ENCODE measurements at places on chromosomes 5 and 9.

DNA sequence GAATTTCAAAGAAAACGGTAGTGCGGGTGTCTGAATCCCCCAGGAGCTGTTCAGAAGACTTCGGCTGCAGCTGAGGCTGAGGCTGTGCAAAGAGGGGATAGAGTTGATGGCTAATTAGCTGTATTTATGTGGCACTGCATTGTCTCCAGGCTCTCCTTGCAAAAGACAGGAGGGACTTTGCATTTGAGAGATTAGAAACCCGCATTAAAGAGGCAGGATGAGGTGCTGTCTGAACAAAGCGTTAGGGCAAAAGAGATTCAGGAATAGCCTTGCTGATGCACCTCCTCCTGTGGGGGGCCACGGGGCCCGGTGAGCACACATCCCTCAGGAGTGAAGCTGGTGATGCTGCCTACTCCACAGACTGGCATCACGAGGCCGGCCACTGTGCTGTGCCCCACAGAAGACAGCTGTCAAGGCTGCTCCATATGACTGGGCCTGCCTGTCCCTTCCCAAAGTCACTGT lies 343.6 kb upstream of the DAP start:
- DNase-seq: no peak

DNA sequence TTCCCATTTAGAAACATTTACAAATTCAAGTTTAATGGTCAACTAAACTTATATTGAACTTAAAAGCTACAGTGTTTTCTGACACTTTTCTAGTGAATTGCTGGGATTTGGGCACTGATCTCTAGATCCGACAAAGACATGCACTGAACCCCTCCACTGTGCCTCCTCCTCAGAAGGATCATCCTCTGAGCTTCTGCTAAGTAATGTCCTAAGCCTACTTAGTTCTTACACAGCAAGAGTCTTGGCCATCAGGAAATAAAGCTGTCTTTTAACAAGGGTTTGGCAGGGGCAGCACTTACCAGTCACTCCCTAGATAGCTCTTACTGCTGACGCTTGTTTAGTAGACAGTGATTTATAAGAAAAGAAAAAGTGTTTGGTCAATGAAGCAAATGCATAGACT lies 50.5 kb downstream of the FAM81B start:
- DNase-seq: no peak

DNA sequence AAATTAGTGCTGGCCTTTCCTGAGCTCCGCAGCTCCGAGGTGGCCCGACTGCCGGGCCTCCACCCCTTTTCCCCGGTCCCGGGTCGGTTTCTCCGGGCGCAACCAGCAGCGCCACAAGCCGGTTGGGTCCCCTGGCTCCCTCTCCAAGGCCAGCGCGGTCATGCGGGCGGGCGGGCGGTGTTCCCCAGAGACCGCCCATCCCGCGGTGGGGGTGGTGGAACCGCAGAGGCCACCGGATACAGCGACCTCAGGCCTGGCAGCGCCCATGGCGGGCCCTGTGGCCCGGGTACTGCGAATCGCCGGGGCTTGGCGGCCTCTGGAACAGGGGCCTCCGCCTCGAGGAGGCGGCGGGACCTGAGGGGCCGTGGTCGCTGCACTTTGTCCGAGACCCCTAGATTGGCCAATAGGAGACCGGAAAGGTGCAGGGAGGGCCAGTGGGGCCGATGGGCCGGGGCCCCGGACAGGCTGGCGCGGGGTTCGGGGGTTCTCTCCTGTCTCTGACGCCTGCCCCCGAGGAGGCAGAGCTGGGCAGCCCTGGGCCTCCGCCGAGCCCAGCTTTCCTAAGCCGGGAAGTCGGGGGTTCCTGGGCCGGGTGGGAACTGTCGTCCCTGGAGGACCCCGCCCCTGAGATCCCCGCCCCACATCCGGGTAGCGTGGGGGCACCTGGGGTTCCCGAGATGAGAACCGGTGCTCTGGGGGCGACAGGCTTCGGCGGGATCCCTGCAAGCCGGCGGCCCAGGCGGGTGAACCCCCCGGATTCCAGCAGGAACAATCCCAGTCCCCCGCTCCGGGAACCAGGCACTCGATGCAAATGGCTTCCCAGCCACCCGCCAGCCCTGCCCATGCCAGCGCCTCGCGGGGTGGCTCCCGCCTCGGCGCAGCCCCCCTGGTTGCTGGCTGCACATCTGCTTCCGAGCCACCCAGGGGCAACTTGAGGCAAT lies 293.9 kb downstream of the ZSWIM6 start:
- DNase-seq: peak; percentile 16

DNA sequence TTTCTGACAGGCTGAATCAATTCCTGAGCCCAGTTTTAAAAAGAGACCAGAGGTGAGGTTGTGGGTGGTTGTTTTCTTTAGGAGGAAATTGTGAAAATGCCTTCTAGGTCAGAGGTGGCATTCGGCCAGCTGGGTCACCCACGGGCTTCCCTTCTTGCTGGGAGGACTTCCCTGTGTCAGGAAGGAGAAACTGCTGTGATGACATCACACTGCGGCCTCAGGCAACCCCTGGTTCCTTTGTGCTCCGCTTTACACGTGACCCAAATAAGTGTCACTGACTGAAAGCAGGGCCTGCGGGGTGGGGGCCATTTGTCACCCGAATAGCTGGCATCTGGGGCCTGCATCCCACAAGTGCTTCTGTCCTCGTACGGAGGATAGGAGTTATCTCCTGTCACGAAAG lies 39.7 kb downstream of the FABP6 start:
- no peak for DNase-seq

DNA sequence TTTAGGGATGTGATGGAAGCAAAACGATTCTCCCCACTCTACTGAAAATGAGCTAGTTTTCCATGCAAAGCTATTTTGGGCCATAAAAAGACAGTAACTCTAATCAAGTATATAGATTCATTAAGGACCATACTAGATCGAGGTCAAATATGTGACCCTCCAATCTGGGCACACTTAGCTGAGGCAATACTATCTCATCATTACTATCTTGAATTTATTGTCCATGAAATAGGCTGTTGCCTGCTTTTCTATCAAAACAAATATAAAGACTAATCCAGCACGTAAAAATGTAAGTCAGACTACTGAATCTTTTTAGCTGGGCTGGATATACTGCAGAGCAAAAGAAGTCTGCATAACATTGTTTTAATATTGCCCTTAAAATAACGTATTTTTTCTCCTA lies 943.1 kb downstream of the NR2F1-AS1 start:
- no peak for DNase-seq

DNA sequence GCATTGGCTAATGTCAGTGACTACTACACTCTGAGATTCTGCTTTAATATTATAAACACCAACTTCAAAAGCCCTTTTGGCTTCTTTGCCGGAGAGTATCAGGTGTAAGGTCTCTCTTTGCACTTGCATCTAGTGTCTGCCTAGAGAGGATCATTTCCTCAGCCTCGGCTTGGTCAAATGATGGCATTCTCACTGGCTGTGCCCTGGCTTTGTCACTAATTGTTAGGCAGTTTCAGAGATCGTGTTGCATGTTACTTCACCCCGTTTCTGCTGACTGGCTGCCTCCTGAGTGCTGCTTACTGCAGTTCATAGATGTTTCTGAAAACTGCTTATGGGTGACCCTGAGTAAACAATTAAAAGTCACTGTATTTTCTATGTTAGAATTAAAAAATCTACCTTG lies 48.8 kb downstream of the SLC1A3 start:
- no peak for DNase-seq

DNA sequence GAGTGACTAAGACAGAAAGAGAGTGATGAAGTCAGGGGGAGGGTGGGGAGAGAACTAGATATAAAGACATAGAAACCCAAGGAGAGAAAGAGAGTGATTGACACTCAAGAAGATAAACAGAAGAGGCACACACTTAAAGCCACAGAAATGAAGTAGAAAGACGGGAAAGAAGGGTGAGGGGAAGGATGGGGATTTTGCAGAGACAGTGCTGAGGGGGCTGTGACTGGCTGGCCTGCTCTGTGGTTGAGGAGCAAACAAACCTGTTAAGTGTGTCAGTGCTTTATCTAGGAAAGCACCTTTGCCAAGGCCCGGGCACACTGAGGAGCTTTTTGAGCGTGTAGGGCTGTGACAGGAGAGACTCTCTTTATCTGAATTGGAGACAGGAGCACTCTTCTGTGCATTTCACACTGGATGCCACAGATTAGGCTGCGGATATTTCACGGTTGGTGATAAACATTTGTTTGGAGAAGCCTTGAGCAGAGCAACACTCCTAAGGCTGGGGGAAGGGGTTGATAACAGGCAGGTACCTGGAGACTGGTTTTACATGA lies 109.1 kb downstream of the DOCK2 start:
- DNase-seq: no peak

GRCh38 chr9:120895951-120896350 lies 19.0 kb upstream of the PHF19 start:
- no peak for DNase-seq

- DNase-seq: no peak
Observed at GRCh38 chr5:171823269-171823668, 37.7 kb downstream of the SMIM23 start.

GRCh38 chr5:149364719-149365118 lies 6.9 kb downstream of the PCYOX1L start:
- no peak for DNase-seq

DNA sequence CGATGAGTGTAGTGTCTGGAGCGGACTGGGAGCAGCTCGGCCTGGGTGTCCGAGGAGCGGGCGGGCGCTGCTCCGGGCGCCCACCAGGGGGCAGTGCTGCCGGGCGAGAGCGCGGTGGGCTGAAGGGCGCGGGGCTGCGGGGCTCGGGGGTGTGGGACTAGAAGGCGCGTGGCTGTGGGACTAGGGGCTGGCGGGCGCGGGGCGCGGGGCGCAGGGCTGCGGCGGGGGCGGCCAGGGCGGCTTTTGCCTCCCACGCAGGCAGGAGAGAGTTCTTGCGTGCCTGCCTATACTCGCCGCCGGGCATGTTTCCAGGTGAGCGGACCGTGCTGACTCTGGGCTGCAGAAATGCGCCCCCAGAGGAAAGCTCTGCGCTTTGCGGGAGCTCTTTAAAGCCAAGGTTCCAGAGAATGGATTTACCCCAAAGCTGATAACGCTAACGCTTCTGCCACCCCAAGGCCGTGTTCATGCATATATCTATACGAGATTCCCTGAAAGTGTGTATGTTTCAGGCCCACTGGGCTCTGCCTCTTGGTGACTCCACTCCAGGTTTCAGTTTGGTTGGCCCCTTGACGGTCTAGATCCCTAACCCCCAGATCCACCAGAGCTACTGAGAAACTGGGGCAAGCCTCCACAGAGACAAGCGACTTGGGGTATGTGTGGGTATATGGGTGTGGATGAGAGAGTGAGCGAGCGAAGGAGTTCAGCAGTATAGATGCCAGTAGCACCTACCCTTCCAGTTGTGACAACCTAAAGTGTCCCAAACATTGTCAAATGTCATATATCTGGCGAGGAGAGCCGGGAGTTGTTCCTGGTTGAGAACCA lies 56.2 kb downstream of the ACER2 start:
- DNase-seq: peak; percentile 70

- DNase-seq: no peak
Observed at GRCh38 chr5:142881076-142881783, 111.1 kb downstream of the ARHGAP26 start.

GRCh38 chr5:112625689-112626438 lies 111.8 kb upstream of the APC start:
- DNase-seq: no peak

DNA sequence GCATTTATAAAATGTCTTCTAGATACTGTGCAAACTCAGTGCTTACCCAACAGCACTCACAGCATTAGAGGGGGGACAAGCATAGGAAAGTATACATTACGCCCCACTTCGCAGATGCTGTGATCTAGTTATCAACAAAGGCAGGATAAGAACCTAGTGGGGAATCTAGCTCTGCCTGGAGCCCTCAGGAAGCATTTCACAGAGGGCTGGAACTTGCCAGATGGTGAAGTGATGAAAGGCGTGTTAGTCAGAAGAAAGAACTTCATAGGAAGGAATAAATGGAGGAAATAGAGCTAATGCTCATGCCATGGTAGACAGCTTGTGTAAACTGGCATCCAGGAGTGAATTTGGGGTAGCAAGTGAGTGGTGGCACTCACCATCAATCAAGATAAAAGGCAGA lies 25.8 kb downstream of the DIRAS2 start:
- no peak for DNase-seq

DNA sequence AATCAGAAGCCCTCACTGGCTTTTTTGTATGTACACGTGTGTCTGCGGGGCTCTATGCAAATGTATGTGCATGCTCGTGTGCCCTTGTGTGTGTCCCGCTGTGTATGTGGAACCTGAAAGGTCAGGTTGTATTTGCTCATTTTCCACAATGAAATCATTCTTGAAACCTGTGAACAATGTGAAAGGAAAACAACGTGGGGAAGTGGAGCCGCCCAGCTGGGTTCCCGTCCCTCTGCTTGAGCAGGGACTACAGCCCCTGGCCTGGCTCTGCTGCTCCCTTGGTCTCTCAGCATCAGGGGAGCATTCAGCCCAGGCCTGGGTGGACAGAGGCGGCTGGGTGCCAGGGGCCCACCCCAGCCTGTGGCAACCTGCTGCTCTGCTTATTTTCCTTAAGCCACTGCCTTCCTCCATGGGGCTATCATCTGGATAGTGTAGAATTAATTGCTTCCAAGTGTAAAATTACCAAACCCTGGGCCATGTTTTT lies 3.0 kb downstream of the ECSCR start:
- DNase-seq: peak; percentile 62

DNA sequence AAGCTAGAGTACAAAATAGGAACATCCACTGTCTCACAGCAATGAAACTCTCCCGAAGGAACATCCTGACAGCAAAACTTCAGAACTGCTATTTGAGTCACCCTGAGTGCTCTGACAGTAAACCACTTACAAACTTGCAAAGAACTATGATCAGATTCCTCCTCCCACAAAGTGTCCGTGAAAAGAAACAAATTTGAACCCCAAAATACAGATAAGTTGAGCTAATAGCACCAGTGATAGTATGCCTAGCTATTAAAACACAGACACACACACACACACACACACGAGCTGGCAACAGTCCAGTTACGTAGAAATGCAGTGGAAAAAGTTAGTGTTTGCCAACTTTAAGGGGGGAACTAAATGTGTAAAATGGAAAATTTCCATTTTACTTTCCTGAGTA lies 3.1 kb upstream of the GLIS3 start:
- DNase-seq: no peak

DNA sequence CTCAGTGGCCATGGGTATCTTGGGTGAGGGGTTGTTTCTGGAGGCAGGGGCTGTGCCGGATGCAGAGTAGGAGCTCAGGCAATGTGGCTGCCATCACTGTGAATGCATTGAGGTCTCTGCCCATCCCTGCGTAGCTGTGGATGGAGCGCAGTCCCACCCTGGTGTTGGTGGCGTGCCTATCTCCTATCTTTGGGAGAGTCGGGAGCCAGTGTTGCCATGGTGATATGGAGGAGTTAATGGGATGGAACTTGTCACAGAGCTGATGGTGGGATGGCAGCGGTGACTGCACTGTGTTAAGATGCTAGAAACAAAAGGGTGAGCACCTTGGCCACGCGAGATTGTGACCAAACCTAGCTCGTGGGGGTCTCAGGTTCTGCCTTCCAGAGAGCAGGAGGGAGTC lies 197.3 kb downstream of the MELK start:
- no peak for DNase-seq

Data from stimulated activated CD4-positive, alpha-beta T cell treated with anti-CD3 and anti-CD28 coated beads, Interleukin-1b, Interleukin-23, amount 100 ng/mL, for 48 hours (primary cell).